Activated CD4-positive, alpha-beta T cell treated with anti-CD3 and anti-CD28 coated beads for 4 hours (primary cell): ENCODE measurements at places on chromosomes 4 and X.

GRCh38 chr4:183059797-183060196, 39.3 kb upstream of the WWC2 start:
- no peak for DNase-seq

- DNase-seq, result no peak
These were observed 337.6 kb downstream of the HNRNPD start for GRCh38 chr4:82036181-82036580.

DNA sequence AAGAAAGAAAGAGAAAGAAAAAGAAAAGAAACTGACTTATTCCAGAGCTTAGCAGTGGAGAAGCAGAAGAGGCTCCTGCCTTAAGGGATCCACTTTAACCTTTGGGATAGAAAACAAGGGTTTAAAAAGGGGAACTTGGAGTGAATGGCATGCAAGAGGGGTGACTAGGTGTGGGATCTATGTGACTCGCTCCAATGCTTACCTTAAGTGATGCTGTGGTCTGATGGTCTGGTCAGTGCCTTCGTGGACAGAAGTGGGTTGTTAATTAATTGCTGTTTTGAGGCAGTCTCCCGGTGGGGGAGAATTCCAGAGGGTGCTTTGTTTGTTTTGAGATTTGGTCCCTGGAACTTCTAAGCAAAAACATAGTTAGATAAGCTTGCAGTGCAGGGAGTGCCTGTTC, 21.1 kb upstream of the RHOXF1 start:
- no peak for DNase-seq

DNA sequence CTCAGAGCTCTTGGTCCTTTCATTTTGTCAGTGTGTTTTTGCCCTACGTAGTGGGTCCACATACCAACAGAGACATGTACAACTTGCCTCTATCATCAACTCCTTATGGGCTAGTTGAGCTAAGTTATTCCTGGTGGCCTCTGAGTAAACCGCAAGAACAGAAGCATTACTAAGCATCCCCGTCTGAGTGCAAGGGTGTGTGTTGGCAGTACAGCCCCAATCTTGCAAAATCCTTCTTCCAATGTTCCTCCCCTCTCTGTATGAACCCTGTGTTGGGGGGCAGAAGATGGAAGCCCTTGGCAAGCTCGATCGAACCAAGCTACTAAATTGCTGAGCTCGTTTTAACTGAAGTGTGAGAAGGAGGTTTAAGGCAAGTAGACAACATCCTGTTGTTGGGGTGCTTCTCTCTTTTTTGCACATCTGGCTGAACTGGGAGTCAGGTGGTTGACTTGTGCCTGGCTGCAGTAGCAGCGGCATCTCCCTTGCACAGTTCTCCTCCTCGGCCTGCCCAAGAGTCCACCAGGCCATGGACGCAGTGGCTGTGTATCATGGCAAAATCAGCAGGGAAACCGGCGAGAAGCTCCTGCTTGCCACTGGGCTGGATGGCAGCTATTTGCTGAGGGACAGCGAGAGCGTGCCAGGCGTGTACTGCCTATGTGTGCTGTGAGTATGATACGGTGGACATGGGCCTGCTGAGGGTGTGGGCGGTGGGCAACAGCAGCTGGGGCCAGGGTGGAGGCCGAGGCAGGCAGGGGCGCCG, at the start of gene SH2D1A:
Gene SH2D1A, plus strand, starts transcription at position 447 of the 760 bp plus-strand sequence. Its CDS starts 80 bp downstream, at position 527.
- DNase-seq, result peak; percentile 13

GRCh38 chr4:6586715-6587325, 11.8 kb downstream of the MAN2B2 start:
- no peak for DNase-seq

DNA sequence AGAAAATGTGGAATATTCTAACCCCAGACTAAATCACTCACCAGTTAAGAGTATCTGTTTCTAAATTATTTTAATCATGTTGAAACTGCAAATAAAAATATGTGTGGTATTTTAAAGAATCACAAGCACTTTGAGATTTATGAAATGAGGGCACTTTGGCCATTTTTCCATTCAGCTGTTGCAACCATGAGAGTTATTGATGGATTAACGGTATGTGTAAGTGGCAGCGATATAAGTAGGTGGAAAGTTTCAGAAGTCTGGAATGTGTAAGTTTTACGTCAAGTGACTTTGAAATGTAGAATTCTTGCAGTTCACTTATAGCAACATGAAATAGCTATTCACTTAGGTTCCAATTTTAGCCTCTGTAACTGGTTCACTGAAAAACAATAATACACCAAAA, 905.1 kb upstream of the SLIT2 start:
- no peak for DNase-seq

GRCh38 chrX:150339736-150340135, 23.4 kb upstream of the MAMLD1 start:
- DNase-seq, result no peak

- no peak for DNase-seq
These were observed 85.8 kb upstream of the PRPS1 start for GRCh38 chrX:107542500-107542899.

- no peak for DNase-seq
These were observed 15.5 kb downstream of the FRMPD4 start for GRCh38 chrX:12153741-12154140.

DNA sequence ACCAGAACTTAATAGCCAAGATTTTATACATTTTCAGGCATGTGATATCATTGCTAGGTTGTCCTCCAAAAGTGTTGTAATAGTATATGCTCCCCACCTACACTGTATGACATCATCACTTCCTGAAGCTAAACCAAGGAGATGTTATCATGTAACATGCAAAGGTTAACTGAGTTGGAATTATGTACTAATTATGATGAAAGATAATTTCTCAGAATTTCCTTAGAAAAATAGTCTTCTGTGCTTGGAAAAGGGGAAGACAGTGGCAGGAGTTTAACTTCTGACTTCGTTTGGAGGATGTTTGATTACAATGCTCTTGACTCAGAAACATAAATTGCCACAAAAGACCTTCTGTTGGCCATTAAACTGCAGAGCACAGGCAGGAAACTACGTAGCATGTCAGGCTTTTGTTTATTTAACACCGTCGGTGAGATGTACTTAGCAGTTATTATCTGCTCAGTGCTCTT, 83.6 kb upstream of the GUCY1A1 start:
- no peak for DNase-seq

- no peak for DNase-seq
These were observed 41.9 kb downstream of the ARHGEF38 start for GRCh38 chr4:105594099-105595010.

DNA sequence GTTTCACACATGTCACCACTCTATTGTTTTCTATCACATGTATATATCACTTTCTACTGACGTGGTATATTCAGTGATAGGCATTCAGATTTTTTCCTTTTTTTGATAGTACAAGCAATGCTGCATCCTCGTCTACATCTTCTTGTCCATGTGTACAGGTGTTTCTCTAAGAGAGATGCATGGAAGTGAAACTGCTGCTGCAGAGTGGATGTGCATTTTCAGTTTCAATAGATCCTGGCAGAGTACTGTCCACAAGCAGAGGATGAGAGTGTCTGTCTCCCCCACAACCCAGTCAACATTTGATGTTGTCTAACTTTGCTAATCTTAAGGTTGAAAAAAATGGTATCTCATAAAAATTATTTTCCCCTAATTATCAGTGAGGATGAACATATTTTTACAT, 194.0 kb upstream of the CASK start:
- DNase-seq, result no peak

DNA sequence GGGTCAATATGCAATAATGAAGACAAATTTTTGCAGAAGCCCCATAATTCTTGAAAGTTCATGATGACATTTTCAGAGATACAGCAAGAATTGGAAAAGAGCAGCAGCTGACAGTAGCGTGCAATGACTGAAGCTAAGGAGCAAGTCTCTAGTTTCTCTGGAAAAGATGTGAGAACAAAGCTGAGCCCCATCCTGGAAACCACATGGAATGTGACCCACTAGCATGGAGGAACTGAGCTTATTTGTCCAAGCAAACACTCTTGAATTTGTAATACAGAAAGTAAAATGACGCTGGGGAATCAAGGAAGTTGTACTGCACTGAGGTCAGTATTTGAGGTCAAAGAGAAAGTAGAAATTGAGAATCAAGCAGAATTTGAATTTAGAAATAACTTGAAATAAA, 1447.2 kb downstream of the FSTL5 start:
- DNase-seq, result no peak
